ENCODE measurements at places on chromosomes 3 and 15.

GRCh38 chr3:171374661-171375285, 85.4 kb downstream of the TNIK start:
- DNase-seq, result peak; percentile 66

GRCh38 chr3:50583897-50584296, 14.6 kb downstream of the HEMK1 start:
- no peak for DNase-seq

- DNase-seq, result no peak
These were observed 96.2 kb downstream of the CLSTN2 start for GRCh38 chr3:140031170-140031569.

DNA sequence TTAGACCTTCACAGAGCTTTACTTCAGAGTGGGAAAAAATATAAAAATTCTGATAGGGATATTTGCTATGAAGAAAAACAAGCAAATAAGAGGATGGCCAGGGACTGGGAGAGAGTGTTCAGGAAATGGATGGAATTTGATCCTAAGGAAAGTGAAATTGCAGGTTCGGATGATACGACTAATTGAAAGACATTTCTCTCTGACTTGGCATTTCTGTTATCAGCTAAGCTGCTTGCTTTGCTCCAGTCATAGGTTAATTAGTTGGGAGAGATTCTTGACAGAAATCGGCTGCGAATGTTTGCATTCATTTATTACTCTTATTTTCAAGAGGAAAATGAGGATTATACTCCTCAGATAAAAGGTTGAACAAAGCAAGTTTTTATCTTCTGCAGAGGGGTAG, 808.7 kb upstream of the NECTIN3 start:
- DNase-seq, result no peak

DNA sequence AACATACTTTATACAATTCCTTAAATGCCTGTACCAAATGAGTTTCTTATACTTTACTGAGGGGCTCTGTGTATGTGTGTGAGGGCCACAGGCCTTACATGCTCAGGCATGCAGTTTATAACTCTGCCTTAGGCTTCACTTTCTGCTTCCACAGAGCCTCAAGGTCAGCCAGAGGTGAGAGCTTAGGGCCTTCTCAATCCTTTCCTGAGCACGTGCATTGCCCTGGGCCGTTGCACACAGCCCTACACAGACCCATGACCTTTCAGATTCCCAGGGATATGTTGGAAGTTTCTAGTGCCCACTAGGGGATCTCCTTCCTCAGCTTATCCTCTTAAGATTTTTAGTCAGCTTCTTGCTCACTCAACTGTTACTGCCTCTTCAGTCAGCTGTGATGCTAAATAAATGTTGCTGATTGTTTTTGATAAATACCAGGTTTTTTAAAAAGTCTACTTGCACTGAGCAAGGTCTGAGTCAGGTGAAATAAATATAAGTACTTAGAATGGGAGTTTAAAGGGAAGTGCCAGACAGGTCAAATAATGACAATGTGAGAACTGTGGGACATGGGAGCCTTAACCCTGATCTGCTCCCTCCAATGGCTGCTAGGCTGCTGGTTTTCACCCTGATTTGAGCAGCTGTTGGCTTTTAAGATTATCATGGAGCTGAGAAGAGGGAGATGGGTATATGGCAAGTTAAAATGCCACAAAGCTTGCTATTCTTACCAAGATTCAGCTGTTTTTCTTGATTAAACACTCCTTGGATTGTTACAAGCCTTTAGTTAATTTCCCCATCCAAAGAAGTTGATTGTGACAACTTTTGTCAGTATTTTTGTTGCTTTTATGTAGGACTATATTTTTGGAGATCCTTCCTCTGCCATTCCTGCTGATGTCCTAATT, 169.5 kb downstream of the PLD1 start:
- DNase-seq, result peak; percentile 74

DNA sequence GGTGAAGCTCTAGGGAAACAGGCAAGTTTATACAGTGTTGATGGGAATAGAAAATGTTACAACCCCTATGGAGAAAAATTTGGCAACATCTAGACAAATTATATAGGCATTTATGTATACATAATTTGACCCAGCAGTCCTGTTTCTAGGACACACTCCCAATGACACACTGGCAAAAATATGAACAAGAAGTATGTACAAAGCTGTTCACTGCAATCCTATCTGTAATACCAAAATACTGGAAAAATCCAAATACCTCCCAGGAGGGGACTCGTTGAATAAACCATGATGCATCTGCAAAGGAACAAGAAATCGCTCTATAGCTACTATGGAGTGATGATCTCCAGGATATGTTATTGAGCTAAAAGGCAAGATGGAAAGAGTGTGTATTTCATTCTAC, 8.5 kb downstream of the BFSP2 start:
- peak; percentile 5 for DNase-seq

GRCh38 chr15:73951601-73952000, 25.3 kb downstream of the LOXL1 start:
- DNase-seq, result no peak

GRCh38 chr3:136818769-136819391, at the start of gene SLC35G2:
Gene SLC35G2, plus strand, starts transcription at chr3:136819126. Its CDS starts 35,335 bp downstream, at chr3:136854461.
- DNase-seq, result peak; percentile 44

DNA sequence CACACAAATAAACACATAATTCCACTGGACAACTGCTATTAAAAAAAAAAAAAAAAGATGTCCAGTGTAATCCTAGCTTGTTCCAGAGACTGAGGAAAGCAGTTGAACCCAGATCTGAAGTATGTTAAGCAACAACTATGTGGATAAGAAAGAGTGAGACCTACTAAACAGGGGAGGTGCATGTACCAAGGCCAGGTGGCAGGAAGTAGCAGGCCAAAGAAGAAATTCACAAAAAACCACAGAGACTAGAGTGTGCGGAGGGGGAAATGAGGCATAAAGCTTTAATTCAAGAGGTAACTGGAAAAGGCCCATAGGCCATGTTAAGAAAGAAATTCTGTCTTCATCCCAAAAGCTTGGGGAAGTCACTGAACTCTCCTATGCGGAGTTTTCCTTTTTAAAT, 490.0 kb downstream of the NAALADL2 start:
- no peak for DNase-seq

DNA sequence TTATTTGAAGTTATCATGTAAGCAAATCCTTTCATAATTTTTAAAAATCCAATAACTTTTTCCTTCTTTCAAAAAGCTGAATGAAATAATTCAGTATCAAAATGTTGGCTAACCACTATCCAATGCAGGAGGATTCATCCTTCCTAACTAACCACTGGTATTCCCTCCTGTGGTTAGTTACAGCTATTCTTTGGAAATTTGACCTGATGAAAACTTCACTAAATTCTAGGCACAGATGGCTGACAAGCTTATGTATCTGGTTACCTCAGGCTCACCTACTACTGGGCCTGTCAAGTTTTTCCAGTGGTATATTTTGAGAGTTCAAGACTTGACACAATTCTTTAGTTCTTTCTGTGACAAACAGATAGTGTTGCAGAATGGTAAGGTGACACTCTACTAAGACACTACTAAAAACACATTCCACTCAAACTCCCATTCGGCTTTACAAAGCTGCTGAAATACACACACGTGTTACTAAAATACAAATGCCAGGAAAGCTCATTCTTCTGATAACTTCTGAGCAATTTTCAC, 15.8 kb downstream of the NPTN start:
- DNase-seq, result peak; percentile 57

DNA sequence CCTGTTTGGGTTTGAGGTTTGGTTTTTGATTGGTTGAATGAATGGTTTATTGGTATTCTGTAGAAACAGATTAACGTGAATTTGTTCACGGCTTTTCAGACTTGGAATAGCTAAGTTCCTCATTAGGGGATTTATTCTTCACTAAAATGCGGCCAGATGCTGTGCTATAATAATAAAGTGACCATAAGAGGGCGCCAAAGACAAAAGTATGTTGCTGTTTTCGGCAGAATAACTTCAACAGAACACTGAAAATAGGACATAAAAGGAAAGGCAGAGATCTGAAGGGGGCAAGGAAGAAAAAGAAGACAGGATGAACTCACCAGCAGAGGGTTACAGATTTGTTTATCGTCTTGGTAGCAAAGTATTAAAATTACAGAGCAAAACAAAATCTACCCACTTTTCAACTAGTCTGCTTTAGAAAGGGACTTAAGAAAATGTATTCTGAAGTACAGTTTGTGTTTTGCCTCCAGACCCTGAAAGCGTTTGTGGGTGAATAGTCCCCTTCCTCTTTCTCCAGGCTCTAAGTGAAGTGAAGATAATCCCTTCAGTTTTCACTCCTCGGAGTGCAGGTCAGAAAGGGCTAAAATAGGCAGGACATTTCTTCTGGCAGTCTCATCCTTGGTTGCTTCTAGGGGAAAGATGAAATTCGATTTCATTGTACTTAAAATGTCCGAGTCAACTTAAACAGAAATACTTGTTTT, 147.6 kb downstream of the IL20RB start:
- peak; percentile 81 for DNase-seq

DNA sequence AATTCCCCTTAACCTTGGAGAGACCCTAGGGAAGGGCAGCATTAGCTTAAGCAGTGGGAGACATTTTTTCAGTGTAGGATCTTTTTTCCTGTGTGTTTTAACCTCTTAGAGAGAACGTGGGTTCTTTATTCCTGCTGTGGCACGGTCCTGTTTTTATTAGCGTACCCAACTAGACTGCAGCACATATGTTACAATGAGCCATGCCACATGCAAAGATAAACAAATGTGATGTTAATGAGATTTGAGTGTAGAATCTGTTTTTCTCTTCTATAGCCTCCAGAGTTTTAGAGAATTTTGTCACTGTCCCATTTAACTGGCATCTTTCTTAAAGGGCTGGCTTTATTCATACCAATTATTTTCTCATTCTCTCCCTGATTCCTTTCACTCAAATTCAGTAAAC, 347.5 kb downstream of the CNTN4 start:
- no peak for DNase-seq

DNA sequence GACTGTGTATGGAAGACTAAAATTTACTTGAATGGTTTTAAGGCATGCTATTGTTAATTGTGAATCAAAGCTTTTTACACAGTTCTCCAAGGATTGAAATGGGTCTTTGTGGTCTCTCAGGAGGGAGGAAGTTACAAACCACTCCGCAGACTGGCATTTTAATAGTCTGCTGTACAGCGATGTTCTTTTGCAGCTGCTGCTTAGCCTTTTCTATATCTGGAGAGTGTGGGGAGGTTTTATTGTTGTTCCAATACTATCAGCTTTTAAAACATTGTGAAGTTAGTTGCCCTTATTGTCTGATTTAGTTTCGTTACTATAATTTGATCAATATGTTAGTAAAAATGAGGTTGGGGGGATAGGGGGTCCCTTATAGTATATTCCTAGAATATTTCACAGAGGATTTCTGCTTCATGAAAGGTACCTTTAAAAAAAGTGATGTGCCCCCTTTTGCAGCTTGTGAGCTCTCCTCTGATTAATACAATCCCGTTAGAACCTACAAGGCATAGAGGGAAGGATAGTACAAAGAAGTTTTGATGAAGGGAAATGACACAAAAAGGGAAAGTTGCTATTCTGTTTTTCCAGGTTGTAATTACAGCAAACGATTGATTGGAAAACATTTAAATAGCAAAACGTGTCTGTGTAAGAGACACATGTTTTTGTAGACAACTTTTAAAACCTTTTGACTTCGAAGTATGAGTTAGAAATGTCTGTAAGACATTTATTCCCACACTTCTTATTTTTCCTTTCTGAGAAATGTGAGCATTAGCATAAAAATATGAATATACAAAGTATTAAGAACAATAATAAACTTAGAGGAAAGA, 158.3 kb upstream of the CGNL1 start:
- DNase-seq, result peak; percentile 47

DNA sequence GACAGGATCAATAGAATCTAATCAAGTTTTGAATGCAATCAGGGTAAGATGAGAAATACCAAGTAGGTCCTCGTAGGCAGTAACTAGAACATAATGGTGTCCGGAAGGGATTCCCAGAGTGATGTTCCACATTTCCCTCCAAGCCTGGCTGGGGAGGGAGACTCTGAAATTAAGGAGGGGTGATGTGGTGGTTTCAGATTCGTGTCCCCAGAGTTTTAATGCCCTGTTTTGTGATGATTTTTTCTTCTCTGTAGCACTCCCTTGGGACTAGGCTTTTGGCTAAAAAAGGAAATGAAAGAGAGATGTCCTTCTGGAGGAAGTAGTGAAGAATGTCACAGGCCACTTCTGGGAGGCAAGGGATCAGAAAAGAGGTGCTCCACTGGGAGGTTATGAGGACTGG, 108.3 kb upstream of the CACNA2D3 start:
- DNase-seq, result no peak

- no peak for DNase-seq
These were observed 82.3 kb downstream of the TNIK start for GRCh38 chr3:171377859-171378258.

GRCh38 chr3:104137116-104137515, 1229.6 kb upstream of the ALCAM start:
- peak; percentile 16 for DNase-seq

DNA sequence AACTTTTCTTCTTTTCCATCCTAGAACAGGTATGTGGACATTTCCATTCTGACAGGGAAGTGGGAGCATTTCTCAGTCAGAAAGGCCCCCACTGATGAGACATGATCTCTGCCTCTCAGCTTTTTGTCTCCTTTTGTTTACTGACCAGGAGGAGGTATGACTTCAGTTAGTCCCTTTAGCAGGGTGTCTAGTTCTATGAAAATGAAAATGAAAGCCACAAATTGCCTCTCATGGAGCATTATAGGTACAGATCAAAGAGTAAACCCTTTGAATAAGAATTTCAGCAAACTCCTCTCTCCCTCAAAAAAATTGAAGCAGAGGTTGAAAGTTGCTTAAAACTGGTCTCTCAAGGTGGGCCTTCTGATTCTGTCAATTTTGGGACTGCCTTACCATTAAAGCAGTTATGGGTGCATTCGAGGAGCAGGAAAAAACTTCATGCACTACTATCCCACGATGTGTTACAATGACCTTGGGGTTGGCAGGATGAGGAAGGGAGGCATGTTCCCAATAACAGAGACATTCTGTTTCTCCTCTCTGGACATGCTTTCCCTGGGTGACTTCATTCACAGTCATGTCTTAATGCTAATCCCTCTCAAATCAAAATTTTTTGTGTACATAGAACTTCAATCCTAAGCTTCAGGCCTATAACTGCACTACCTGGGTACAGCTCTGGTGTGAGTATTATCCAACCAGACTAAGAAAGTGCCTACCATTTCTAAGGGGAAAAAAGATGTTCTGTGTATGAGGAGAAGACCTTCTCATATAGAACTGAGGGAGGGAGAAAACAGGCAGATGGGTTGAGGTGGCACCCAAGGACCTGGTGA, 50.6 kb upstream of the TBC1D23 start:
- DNase-seq, result peak; percentile 31

- DNase-seq, result no peak
These were observed 157.7 kb downstream of the CGGBP1 start for GRCh38 chr3:87901141-87901540.

GRCh38 chr3:118476885-118477618, 557.6 kb downstream of the IGSF11 start:
- no peak for DNase-seq

DNA sequence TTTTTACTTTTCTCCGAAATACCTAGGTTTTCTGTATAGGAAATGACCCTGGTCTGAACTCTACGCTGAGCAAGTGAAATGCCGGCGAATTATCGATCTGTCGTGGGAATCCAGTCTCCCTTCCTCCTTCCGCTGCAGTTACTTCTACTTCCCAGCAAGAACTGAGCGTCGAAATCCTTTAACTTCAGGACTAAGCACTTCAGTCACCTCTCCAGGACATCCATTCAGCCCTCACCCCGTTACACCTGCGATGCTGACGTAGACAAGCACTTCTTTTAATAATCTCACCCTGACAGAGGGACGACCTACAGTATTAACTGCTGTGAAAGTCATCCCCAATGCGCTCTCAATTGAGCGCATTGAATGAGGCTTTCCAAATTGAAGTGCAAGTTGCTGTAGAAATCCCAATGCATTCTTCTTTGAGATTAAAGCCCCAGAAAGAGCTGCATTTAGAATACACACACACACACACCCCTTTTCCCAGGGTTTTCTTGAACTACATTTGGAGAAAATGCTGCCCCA, 1.3 kb downstream of the TOP2B start:
- DNase-seq, result peak; percentile 39
